ENCODE measurements at places on chromosomes 7 and 10.

GRCh38 chr7:131364767-131365344 is 37.2 kb downstream of the MKLN1 start:
- no peak for DNase-seq

GRCh38 chr7:45084901-45085618 is 3.7 kb downstream of the NACAD start:
- no peak for DNase-seq

- DNase-seq, result no peak
Measured at GRCh38 chr7:139661043-139661440, 116.8 kb downstream of the HIPK2 start.

DNA sequence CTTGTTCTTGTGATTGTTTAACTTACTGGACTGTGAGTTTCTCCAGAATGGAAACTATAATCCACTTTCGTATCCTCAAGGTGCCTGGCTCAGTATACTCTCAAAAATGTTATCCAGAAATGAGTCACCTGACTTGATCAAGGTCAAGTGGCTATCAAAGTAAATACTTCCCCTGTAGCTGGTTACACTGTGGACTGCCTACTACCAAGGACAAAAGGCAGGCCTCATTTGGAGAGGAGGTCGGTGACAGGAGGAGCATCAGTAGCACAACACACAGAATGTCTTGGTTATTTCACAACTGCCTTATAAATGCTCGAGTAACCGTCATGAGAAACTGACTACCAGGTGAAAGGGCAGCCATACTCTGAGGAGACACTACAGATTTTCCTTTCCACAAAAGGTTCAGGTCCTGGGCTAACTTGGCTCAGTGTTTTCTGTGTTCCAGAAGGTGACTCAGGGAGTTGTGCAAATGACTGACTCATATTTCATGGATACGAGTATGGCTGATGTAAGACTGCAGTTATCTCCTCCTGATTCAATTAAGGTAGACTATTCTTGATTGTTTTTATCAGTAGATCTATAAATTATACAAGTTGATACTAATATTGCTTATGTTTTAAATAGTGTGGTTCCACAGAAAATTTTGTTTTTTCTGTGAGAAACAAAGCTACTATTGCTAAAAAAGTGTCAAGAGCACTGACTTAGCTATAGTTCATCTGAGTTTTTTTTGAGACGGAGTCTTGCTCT is 4.2 kb upstream of the CCNY start:
- peak; percentile 70 for DNase-seq

GRCh38 chr10:69802424-69803161 is 887 bp downstream of the COL13A1 start:
- peak; percentile 39 for DNase-seq

DNA sequence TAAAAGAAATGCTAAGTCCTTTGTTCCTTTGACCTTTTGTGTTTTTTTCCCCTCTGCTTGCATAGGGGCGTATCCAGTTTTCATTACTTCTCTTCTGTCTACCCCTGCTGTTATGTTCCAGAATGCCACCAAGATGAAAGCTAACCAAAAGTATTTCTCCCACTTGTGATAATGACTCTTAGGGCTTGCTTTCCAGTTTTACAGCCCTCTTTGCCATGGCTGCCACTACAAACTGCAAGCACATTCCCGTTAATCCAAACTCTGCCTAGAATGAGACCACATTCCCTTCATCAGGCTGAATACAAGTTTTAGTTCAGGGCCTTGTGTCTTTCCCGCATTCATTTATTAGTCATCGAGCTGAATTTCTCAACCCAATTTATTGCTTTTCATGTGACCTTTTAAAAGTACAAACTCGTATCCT is 23.6 kb upstream of the CD36 start:
- no peak for DNase-seq

DNA sequence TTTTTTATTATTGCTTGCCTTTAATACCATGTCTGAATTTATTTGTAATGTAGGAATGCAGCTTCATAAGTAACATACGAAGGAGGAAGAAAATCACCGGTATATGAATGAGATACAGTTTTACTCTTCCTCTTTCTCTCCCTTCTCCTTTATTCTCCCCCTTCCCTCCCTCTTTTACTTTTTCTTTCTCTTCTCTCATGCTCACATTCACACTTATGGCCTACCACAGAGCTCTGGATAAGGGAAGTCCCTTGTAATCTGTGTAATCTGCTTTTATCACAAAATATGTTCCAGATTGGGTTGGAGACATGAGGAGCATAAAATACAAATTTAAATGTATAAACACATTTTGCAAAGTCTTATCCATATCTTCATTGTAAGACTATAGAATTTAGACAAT is 59.4 kb downstream of the MDFIC start:
- no peak for DNase-seq

DNA sequence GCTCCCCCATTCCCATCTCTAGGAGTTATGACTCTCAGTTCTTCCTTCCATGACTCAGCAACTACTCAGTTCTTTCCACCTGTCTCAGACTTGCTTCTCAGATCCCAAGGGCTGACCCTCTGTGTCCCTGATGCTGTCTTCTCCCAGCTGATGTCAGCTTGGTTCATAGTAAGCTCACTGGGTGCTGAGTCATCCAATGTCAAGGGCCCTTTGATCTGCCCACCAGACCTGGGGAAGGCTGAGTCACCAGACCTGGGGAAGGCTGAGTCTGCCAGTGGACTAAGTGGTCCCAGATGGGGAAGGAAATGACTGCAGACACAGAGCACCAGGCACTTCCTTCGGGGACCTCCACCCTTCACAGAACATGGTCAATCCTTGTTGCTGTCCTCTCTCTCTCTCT is 76.1 kb upstream of the ZEB1 start:
- DNase-seq, result peak; percentile 100

DNA sequence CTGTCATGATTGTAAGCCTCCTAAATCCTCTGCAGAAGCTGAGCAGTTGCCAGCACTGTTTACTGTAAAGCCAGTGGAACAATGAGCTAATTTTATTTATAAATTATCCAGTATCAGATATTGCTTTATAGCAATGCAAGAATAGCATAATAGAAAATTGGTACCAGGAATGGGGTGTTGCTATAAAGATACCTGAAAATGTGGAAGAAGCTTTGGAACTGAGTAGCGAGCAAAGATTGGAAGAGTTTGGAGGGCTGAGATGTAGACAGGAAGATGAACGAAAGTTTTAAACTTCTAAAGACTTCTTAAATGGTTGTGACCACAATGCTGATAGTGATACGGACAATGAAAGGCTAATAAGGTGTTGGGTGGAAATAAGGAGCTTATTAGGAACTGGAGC is 917.4 kb upstream of the POT1 start:
- no peak for DNase-seq

- DNase-seq, result no peak
Measured at GRCh38 chr10:30861221-30861620, 170.4 kb downstream of the ZNF438 start.

DNA sequence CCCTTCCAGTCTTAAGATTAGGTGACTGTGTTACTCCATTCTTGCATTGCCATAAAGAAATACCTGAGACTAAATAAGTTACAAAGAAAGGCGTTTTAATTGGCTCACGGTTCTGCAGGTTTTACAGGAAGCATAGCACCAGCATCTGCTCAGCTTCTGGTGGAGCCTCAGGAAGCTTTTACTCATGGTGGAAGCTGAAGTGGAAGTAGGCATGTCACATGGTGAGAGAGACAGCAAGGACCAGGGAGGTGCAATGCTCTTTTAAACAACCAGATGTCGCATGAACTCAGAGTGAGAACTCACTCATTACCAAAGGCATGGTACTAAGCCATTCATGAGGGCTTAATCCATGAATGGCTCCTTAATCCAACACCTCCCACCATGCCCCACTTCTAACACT is 34.0 kb upstream of the TMEM273 start:
- no peak for DNase-seq

DNA sequence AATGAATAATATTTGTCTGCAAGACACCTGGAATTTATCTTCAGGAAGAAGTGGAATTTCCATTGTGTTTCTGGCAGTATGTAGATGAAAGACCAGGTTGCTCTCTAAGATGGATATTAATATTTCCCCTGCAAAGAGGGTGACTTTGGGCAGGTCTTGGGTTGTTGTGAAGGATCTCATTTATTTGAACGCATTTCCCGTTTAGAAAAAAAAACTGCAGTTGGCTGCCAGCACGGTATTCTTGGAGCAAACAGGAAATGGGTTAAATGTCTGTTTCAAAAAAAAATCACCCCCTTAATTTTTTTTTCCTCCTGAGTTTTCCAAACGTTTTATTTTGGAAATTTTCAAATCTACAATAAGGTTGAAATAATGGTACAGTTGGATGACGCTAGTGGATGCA is 11.5 kb downstream of the EIF4H start:
- no peak for DNase-seq

GRCh38 chr10:11237571-11237970 is 219.9 kb downstream of the CELF2 start:
- DNase-seq, result no peak

- peak; percentile 14 for DNase-seq
Measured at GRCh38 chr7:43648473-43649406, 65.8 kb downstream of the STK17A start.

- DNase-seq, result no peak
Measured at GRCh38 chr10:133237588-133238465, at the start of gene VENTX. TSS of gene VENTX (plus strand) at chr10:133237855. CDS start at chr10:133237915, 60 bp downstream.

DNA sequence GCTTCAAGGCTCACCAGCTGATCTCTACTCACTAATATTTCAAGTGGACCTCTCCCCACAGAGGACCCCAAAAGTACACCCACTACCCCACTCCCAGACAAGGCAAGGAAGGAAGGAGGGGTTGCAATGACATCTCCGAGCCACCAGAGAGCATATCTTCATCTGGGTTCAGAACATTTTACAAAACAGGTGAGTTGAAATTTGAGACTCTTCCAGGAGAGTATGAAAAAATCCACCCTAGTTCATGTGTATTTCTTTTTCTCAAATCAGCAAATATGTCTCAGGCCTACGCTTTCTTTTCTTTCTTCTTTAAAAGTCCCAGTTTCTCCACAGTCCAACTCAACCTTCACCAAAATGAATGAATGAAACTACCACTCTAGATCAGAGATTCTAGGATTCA is 61.9 kb downstream of the SGMS1 start:
- no peak for DNase-seq

DNA sequence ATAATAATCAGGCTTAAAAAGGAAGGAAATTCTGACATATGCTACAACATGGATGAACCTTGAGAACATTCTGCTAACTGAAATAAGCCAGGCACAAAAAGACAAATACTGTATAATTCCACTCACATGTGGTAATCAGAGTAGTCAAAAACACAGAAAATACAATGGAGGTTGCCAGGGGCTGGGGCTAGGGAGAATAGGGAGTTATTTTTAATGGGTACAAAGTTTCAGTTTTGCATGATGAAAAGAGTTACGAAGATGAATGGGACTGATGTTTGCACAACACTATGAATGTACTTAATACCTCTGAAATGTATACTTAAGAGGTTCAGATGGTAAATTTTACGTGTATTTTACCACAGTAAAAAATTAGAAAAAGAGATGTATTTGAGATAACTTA is 145.6 kb downstream of the DOCK4 start:
- DNase-seq, result no peak

- no peak for DNase-seq
Measured at GRCh38 chr7:5701085-5701914, 80.2 kb downstream of the RNF216 start.

GRCh38 chr10:132913559-132914115 is 28.7 kb downstream of the CFAP46 start:
- DNase-seq, result no peak

GRCh38 chr7:28297801-28298459 is 114.4 kb upstream of the CREB5 start:
- DNase-seq, result no peak

DNA sequence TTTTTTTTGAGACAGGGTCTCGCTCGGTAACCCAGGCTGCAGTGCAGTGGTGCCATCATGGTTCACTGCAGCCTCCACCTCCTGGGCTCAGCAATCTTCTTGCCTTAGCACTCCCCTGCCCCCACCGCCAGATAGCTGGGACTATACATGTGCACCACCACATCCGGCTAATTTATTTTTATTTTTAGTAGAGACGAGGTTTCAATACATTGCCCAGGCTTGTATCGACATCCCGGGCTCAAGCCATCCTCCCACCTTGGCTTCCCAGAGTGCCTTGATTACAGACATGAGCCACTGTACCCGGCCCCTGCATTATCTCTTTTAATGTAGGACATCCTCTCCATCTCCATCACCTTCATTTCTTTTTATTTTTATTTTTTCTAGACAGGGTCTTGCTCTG is 213.3 kb downstream of the CUX1 start:
- no peak for DNase-seq

DNA sequence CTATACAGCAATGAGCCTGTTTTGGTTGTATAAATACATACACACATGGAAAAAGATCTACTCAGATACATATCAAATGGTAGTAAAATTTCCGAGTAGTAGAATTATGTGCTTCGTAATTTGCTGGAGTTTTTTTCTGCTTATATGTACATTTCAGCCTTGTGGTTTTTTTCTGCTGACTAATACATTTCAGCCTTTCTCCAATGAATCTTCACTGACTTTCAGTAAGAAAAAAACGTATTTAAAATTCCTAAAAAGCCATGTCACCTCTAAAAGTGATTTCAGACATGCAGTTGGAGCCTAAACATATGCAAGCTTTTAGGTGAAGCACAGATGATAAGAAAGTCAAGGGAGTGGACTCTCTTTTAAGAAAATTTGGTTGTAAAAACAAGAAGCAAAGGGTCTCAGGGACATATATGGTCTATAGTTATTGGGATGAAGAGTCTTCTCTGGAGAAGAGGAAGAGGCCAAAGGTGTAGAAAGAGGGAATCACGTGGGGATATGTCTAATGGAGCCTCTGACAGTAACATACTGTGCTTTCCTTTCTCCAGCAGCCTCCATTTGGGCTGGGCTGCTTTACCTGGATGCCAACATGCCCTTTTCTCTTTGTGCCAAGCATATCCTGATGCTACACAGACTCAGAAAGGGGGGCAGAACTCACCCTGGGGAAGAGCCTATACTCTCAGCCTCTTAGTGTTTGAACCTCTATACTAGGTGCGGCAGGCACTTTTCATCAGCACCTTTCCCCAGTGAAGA is 2.4 kb downstream of the AMPH start:
- no peak for DNase-seq

DNA sequence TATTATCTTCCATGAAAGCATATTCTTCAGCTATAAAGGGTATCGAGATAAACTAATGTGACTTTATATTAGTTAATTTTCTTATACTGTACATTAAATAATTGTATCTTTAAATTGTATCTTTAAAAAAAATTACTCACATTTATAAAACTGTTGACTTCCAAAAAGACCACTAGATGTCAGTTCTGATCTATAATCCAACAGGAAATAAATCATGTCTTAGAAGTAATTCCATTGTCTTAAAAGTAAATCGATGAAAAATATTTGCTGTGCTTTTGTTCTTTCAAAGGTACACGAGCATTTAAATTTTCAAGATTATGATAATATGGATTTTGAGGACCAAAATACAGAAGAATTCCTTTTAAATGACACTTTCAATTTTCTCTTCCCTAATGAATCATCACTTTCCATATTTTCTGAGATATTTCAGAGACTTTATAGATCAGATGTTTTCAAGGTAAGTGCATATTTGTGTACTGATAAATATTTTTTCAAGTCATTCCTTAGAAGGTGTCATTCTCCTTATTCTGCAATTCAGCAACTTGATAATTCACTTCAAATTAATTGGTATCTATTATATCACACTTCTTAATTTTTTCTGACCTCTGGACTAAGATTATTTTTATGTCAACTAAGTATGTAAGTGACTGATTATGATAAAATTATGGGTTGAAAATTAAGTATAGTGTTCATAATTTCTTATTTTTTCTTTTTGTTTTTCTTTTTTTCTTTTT is 138.5 kb downstream of the CPED1 start:
- peak; percentile 18 for DNase-seq

GRCh38 chr7:31735991-31736982 is 49.3 kb downstream of the PPP1R17 start:
- DNase-seq, result peak; percentile 61

GRCh38 chr7:82362129-82362706 is 81.4 kb downstream of the CACNA2D1 start:
- no peak for DNase-seq

Data from kidney capillary endothelial cell (primary cell).